ENCODE measurements at places on chromosomes 7 and 10.

DNA sequence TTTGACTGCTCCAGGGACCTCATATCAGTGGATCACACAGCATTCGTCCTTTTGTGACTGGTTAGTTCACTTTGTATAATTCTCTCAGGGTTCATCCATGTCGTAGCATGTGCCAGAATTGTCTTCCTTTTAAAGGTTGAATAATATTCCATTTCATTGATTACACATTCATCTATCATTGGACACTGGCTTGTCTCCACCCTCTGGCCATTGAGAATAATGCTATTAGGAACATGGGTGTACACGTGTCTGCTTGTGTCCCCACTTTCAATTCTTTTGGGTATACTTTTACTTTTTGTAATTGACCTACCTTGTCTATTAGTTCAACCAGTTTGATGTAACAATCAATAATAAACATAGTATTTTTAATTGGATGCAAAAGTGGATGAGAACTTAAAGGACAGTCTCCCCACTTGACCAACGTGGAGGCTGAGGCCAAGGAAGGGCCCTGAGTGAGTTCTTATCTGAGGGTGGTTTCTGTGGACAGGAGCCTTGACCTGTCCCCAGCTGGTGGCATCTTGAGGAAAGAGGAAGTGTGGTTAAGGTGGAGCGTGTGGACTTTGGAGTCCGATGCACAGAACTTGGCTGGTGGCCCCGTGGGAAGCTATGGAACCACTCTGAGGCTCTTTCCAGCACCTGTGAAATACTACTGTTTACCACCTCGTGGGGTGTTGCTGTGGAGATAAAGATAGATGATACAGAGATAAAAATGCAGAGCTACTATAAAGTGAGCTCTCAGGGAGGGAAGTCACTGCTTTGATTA, 16.6 kb downstream of the WDFY4 start:
- DNase-seq: no peak

- DNase-seq: no peak
Measured at GRCh38 chr7:87877366-87878040, 1.2 kb downstream of the DBF4 start.

DNA sequence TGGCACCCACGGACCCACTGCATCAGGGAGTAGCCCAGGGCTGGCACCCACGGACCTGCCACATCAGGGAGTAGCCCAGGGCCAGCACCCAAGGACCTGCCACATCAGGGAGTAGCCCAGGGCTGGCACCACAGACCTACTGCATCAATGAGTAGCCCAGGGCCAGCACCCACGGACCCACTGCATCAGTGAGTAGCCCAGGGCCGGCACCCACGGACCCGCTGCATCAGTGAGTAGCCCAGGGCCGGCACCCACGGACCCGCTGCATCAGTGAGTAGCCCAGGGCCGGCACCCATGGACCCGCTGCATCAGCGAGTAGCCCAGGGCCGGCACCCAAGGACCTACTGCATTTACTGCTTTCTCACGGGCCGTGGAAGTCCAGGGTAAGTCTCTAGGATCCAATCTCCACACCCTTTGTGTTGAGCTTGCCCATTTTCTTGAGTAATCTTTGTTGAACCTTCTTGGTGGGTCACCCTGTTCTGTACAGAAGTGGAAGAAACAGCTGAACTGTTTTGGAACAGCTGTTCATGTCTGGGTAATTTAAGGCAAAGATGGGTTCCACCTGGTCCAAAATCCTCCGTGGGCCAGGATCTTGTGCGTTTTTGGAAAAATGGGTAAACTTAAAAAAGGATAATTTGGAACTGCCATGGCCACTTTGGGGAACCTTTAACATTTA, 69.0 kb downstream of the VIPR2 start:
- DNase-seq: no peak

DNA sequence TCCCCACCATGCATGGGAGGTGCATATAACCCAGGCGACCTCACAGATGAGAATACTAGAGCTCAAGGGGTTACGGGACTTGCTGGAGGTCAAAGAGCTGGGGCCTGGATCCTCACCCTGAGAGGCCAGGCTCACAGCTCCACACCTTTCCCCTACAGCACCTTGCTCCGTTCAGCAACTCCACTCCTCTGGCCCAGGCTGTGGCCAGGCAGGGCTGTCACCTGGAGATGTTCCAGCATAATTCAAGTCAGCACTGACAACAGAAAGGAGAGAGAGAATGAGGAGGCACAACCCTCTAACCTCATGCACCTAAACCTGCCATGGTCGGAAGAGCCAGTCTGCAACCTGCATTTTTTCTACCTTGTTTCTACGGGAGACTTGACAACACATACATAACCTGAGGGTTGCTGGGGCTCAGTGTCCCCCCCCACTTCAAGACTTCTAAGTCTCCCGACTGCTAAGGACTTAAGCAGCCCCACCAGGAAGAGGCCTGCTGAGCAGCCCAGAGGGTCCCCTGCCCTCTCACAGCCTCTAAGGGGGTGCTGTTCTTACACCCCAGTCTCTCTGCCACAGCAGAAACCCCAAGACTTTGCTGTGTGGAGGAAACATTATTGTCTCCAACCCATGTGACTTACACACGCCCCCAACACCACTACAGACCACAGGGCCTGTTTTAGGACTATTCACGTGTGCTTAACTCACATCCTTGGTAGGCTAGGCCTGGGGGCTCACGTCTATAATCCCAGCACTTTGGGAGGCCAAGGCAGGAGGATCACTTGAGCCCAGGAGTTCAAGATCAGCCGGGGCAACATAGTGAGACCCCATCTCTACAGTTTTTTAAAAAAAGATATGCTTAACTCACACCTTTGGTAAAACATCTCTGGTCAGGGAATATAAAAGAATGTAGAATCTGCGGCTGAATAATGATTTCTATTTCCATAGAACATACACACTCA, 175.6 kb downstream of the FAM107B start:
- DNase-seq: no peak

Measured in activated naive CD8-positive, alpha-beta T cell treated with anti-CD3 and anti-CD28 coated beads, Interleukin-2, amount 50 U/mL, for 16 hours (primary cell).